ENCODE measurements at places on chromosomes 3 and 15. TPM values are rescaled to one million over a fixed set of nuclear protein-coding genes. Genes with fewer than 3 reads are reported as not detected.

The SLC2A2 gene
- total RNA-seq = not detected

The NME9 gene
- total RNA-seq = not detected

The BMF gene
- total RNA-seq = 8.7 TPM

The MYNN gene
- total RNA-seq = 14.4 TPM

The THRB gene
- 2.6 TPM for total RNA-seq

The SAMD7 gene
- not detected for total RNA-seq

The CLPX gene
- total RNA-seq = 29.5 TPM

GRCh38 chr15:91407269-91407889 is 307.3 kb downstream of the SV2B start:
- no peak for DNase-seq

DNA sequence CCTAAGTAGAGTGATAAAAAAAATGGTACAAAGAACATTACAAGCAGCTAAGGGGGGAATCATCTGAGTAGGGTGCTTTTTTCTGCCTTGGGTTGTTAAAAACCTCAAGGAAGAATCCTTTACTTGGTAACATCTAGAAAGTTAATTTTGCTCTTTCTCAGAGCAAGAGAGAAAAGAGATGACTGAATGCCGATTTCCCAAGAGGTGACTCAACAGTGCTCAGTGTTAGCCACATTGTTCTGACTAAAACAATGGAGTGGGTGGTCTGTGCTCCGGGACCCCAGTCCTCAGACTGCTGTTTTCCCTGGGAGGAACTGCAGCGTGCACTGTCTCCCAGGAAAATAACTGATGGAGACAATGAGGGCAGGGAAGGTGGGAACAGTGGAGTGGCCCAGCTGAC is 41.1 kb upstream of the RASGRP1 start:
- no peak for DNase-seq

- no peak for DNase-seq
Observed at GRCh38 chr3:124316034-124316287, 324.0 kb upstream of the ROPN1 start.

DNA sequence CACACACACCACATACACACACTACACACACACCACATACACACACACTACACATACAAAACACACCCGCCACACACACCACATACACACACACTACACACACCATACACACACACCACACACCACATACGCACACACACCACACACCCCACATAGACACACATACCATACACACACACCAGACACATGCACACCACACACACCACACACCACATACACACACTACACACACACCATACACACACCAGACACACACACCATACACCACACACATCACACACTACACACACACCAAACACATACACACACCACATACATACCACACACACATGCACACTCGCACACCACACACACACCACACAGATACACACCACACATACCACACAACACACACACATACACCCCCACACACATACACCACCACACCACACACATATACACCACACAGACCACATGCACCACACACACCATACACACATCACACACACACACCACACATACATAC is 26.3 kb downstream of the CPN2 start:
- DNase-seq = no peak

GRCh38 chr3:71584394-71585011 is 975 bp upstream of the FOXP1 start:
- no peak for DNase-seq

DNA sequence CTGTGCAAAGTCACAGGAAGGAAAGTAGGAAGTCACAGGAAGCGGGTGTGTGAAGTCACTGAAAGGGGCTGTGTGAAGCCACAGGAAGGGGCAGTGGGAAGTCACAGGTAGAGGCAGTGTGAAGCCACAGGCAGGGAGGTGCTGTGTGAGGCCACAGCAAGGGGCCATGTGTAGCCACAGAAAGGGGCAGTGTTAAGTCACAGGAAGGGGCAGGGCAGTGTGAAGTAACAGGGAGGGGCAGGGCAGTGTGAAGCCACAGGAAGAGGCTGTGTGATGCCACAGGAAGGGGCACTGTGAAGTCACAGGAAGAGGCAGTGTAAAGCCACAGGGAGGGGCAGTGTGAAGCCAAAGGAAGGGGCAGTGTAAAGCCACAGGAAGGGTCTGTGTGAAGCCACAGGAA is 36.5 kb downstream of the GASK1A start:
- DNase-seq = no peak

GRCh38 chr15:68419301-68420175 is 12.4 kb downstream of the ITGA11 start:
- DNase-seq = peak; percentile 64

- DNase-seq = no peak
Observed at GRCh38 chr3:185927501-185928200, 10.2 kb downstream of the TRA2B start.

DNA sequence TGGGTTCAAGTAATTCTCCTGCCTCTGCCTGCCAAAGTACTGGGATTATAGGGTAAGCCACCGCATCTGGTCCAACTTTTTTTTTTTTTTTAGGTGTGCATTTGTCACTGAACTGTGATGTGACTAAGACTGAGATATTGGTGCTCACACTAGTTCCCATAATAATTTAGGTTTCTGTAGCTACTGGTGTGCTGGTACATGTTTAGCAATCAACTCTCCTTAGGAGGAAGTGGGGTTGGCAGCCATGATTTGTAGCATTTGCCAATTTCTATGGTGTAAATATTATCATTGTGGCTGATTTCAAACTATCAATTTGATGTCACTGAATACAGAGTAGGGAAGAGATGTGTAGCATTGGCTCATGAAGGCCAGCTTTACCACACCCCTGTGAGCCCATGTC is 372.7 kb downstream of the EDEM1 start:
- no peak for DNase-seq

GRCh38 chr3:185837414-185837813 is 12.6 kb upstream of the IGF2BP2 start:
- no peak for DNase-seq

DNA sequence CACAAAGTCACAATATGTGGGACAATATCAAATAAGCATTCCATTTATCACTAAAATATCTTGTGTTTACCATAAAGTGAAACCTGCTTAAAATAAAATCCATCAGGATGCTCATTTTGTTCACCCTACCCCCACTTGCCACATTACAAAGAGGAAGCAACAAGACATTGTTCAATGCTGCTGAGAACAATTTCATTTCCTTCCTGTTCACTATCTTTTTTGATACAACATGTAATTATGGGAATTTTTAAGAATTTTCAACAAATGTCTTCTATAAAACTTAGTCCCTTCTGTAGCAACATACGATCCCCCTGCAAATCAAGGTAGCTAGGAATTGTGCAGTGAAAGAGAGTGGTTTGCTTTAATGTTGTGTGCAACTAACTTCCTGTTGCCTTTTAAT is 34.9 kb upstream of the GPR160 start:
- no peak for DNase-seq

DNA sequence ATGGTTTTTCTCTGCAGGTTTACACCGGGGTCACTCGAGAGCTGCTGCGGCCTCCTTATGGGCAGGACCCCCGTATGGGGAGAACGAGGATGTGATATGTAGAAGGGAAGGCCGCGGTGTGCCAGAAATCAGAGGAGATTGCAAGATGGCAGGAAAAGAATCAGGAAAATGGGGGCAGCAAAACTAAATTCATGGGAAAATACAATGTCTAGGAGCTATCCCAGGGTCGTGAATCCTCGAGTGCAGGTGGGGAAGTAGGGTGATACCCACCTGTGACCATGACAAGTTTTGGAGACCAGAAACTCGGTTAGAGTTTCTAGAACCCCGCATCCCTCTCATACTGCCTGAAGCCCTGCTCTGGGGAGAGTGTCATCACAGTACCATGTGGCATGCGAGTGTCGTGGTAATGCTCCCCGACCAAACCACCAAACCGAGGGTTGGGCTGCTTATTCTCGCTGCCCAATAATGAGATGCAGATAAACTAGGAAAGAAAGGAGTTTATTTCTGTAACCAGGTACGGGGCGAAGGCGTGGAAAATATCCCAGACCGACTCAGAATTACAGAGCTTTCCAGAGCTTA is 781 bp downstream of the TRNT1 start:
- peak; percentile 10 for DNase-seq

DNA sequence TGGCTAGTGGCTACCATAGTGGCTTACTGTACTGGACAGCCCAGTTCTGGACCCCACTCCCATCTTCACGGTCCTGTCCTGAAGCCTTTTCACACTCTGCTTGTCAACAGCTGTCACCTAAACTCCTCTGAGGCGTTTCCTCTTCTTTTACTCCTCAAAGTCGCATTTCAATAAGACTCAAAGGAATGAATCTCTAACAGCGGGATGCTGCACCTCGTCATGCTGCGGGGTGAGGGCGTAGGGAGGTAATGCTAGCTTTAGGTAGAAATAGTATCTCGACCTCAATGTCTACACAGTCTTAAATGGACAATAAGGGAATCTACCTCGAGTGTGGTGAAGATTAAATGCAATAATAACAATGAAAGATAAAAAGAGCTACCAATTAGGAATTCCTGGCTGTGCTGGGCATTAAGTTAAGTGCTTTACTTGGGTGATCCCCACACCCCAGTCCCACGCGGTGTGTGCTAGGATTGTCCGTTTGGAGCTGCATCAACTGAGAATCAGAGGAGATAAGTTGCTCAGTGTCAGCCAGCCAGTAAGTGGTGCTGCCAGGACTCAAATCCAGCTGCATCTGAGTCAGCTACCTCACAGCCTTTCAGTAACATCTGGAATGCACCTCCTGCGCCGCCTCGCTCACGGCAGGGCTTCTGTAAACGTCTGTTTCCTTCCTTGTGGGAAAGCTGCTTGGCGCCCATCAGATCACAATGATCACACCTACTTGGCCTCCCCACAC is 14.0 kb downstream of the PLA2G4D start:
- no peak for DNase-seq
